ENCODE measurements at places on chromosomes 2 and 18.

DNA sequence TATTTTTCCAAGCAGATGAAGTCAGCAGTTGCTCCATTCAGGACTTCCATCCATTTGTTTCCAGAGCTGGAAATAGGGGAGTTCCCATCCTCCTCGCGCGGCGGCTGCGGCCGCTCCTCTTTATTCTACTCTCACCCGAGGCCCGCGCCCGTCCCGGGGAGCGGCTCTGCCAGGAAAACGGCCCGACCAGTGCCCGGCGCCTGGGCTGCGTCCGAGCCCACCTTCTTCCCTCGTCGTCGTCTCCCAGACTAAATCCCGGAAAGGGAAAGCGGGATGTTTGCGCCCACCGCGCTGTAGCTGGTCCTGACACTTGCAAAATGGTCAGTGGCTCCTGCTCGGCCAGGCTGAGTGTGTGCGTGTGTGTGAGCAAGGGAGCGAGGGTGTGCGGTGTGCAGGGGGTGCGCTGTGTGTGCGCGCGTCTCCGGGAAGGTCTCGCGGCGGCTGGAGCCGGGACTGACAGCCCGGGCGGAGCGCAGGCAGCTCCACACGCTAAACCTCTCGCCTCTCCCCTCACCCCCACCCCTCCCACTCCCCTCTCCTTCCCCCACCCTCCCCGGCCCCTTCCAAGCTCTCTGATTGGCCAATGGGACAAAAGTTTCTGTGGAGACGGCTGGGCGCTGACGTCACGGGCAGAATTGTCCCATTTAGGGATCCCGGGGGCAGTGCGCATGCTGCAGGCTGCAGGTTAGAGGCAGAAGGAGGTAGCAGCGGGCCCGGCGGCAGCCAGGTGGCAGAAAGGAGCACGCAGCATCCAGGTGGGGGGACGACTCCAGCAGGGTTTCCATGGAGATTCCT lies at the start of gene NOL4:
TSS of gene NOL4 (minus strand) at position 491 of the 795 bp plus-strand sequence. CDS start 1,660 bp downstream, outside the sequence.
- DNase-seq, result no peak

GRCh38 chr18:79403723-79404566 lies 8.2 kb downstream of the NFATC1 start:
- DNase-seq, result no peak

- no peak for DNase-seq
These were observed 32.5 kb downstream of the PNO1 start for GRCh38 chr2:68189991-68190784.

DNA sequence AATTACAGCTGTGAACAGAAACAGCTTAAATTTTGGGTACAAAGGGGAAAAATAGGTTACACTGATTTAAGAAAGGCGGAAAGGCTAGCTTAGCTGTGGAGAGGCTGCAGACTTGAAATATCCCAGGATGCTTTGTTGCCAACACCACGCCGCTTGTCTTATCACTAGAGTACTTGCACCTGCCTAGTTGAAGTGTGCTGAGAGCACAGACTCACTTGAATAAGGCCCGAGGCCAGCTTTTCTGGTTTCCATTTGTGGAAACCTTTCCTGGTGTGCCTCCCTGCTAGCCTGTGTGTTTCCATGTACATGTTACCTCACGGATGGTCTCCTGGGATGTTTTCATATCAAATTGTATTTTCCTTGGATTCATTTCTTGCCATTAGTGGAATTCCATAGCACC lies 3.2 kb downstream of the CABLES1 start:
- no peak for DNase-seq

- DNase-seq, result no peak
These were observed 32.9 kb upstream of the SLC66A3 start for GRCh38 chr2:11122380-11122779.

GRCh38 chr2:205682239-205682970 lies at the start of gene NRP2:
Gene NRP2, plus strand, starts transcription at chr2:205682501. Its CDS starts 790 bp downstream, at chr2:205683291.
- peak; percentile 78 for DNase-seq

- no peak for DNase-seq
These were observed 34.0 kb downstream of the IL1R2 start for GRCh38 chr2:102025583-102026267.

DNA sequence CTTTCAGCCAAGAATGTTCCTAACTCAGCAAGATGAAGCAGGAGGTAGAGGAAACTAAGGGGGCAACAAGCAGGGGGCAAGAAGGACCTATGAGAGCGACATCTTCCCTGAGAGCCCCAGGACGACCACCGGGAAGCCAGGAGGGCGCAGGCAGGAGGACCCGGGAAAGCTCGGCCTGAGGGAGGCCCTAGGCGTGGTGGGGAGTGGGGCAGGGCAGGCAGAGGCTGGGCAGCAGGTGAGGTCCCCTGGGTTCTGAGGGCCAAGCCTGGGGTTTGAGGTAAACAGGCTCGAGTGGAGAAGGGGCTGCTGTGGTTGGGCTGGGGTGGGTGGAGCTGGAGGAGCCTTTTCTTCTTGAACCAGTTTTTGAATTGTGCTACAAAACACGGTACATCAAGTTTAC lies 1.3 kb upstream of the ALPI start:
- DNase-seq, result no peak

DNA sequence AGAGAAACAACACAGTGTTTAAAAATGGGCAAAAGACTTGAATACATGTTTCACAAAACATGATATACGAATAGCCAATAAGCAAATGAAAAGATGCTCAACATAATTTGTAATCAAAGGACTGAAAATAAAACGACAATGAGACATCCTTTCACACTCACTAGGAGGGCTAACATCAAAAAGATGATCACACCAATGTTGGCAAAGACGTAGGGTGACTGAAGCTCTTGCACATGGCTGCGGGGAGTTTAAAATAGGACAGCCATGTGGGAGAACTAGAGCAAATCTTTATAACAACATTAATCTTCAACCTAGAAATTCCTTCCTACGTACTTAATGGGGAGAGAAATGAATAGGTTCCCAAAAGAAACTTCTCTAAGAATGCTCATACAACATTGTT lies 19.2 kb upstream of the SEH1L start:
- no peak for DNase-seq

GRCh38 chr2:120646994-120647393 lies 88.7 kb upstream of the GLI2 start:
- no peak for DNase-seq

- no peak for DNase-seq
These were observed 19.3 kb downstream of the CTAGE1 start for GRCh38 chr18:22398464-22398863.

DNA sequence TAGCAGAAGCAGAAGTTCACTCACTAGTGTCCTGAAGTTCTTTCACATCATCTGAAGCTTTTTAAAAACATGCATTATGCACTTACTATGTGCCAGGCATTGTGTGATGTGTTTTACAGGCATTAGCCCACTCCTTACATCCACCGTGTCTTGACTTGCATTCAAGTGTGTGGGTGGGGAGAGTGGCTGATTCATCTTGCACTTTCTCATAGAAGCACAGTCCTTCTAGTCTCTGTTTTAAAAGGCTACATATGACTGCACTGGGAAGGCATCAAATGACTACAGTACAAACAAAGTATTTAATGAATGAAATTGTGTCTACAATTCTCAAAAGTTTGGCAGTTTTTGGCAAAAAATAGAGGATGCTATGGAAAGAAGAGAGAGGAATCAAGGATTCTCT lies 21.6 kb upstream of the DSC3 start:
- DNase-seq, result no peak

DNA sequence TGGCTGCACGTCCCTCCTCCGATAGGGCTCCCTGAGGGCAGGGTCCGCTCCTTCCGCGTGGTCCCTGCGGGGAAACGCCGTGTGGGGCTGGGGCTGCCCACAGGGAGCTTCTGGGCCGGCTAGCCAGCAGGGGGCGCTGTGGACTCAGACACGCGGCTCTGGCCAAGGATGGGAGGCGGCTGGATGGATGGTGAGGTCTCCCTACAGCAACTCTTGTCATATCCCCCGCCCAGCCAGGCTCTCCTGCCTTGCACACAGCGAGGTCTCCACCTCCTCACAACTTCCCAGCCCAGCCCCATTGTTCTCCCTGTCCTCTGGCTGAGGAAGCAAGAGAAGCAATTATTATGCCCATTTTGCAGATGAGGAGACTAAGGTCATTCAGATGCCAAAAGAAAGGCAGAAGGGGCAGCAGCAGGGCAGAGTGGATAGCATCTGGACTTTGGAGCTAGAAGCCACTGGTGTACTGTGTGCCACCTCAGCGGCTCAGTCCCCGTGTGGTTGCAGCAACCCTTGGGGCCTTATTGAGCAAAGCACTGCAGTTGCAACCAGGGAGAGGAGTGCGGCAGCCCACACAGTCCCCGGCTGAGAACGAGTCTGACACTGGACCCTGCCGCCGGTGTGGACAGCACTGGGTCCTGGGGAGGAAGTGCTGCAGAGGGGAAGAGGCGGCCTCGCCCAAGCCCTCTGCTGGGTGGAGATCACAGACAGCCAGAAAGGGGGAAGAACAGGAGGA lies 99.0 kb downstream of the ZFP36L2 start:
- DNase-seq, result peak; percentile 79
